ENCODE measurements at places on chromosomes 3 and 15. TPM values are rescaled to one million over a fixed set of nuclear protein-coding genes. Genes with fewer than 3 reads are reported as not detected.
A peak's percentile ranks its signal among the peaks of the same experiment; 100 is the strongest.

- DNase-seq: no peak
- peak overlapping the region; percentile 77 for H3K27ac ChIP-seq
- peaks cover 25% of the 10 kb centered on the region for H3K4me1 ChIP-seq
- H3K27me3 ChIP-seq: no peaks in the 10 kb centered on the region
- H3K4me3 ChIP-seq: peak overlapping the region; percentile 95
Observed at GRCh38 chr3:77038930-77039605, 831 bp upstream of the ROBO2 start.

The USP4 gene
- total RNA-seq: 44.3 TPM

DNA sequence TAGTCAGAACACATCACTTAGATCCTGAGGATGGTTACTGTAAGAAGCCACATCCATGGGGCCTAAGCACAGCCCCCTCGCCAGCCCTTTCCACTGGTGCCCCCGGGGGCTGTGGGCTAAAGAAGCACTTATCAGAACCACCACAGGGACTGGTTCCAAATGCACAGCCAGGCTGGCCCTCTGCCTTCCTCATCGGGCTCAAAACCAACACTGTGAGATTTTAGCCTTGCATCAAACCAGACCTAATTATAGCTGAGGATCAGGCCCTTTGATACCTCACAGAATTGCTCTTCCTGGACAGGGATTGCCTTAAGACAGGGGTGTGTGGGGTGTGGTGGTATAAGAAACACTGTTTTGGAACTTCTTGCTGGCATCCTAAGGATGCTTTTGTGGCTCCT is 23.7 kb downstream of the SRPRB start:
- no peak overlapping the region for H3K4me3 ChIP-seq
- H3K36me3 ChIP-seq: peaks cover 6% of the 10 kb centered on the region
- DNase-seq: no peak
- H3K4me1 ChIP-seq: no peaks in the 10 kb centered on the region

The PRSS50 gene
- not detected for total RNA-seq

The NDUFAF3 gene
- total RNA-seq: 69.4 TPM

The CLDN18 gene
- not detected for total RNA-seq

Data from osteocyte (in vitro differentiated cells).